Transverse colon (tissue), 4 donors: ENCODE measurements at places on chromosomes 6 and 20. TPM values are rescaled to one million over a fixed set of nuclear protein-coding genes. Genes with fewer than 3 reads are reported as not detected.
A peak's percentile ranks its signal among the peaks of the same experiment; 100 is the strongest.

GRCh38 chr6:125173341-125174095, 19.9 kb downstream of the TPD52L1 start:
- no peak for DNase-seq

The L3MBTL3 gene
- total RNA-seq: 57.6 TPM

GRCh38 chr6:34934516-34934915, 45.5 kb downstream of the ANKS1A start:
- DNase-seq: peak; percentile 58

The IP6K3 gene
- total RNA-seq: 1.9 TPM

The RGL2 gene
- total RNA-seq: 23.6 TPM

The RAB44 gene
- total RNA-seq: 1.1 TPM

The MCCD1 gene
- not detected for total RNA-seq

GRCh38 chr6:150710236-150710635, 110.6 kb downstream of the PLEKHG1 start:
- peak; percentile 67 for DNase-seq

DNA sequence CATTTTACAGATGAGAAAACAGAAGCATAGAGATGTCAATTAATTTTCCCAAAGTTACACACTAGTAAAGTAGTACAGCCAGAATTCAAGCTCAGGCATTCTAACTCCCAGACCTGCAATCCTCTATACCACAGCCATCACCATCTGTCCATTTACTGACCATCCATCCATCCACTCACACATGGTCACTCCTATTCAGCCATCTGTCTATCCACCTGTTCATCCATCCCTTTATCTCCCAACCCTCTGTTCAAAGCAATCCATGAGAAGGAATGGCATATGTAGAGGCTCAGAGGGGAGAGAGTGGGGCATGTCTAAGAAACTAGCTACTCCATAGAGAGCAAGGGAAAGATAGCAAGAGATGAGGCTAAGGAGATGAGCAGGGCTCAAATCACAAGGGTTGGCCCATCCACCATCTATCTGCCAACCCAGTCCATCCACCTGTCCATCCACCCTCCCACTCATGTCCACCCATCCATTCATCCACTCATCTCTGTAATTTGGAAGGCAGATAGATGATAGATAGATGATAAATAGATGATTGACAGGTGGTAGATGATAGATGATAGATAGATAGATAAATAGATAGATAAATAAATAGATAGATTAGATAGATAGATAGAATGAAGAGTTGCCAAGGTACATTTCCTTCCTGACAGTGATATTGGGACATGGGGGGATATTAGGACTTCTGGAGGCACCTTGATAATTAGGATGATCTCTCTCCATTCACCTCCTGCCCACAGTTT, 12.2 kb upstream of the C6orf132 start:
- DNase-seq: no peak

DNA sequence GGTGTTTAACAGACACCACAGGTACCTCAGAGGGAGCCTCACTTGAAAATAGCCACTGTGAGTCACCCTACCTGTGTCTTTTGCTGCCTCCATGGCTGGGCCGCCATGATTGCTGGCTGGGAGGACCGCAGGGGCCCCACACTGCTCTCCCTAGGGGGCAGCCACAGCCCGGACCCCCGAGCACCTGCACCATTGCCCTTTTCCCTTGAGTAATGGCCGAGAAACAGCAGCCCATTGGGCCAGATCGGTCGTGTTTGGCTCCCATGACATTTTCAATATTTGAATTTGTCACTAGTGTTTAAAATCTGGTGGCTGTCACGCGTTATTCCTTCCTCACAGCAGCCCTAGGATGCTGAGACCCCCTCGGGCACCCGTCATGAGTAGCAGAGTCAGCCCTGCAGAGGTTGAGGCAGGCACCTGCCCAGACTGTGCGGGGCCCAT, 6.7 kb downstream of the ZBP1 start:
- no peak for DNase-seq

The HLA-DOA gene
- 1.4 TPM for total RNA-seq

- DNase-seq: no peak
Observed at GRCh38 chr6:154039231-154039842, at the start of gene OPRM1. Gene OPRM1 (plus strand): TSS chr6:154039240. CDS start chr6:154039545, 305 bp downstream.

- peak; percentile 54 for DNase-seq
Observed at GRCh38 chr20:10747019-10747418, 73.2 kb upstream of the JAG1 start.

- no peak for DNase-seq
Observed at GRCh38 chr6:143243786-143244185, 183.1 kb downstream of the AIG1 start.

The SRMS gene
- not detected for total RNA-seq

The MTHFD1L gene
- 5.4 TPM for total RNA-seq

DNA sequence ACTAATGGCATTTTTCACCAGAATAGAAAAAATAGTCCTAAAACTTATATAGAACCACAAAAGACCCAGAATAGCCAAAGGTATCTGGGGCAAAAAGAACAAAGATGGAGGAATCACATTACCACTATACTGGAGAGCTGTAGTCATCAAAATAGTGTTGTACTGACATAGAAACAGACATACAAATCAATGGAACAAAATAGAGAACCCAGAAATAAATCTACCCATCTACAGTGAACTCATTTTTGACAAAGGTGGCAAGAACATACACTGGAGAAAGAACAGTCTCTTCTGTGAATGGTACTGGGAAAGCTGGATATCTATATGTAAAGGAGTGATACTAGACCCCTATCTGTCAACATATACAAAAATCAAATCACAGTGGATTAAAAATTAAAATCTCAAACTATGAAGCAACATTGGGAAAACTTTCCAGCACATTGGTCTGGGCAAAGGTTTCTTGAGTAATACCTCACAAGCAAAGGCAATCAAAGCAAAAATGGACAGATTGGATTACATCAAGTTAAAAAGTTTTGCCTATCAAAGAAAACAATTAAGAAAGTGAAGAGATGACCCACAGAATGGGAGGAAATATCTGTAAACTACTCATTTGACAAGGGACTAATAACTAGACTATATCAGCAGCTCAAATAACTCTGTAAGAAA, 120.5 kb downstream of the MEI4 start:
- no peak for DNase-seq
